ENCODE measurements at places on chromosomes 12 and 14.
A peak's percentile ranks its signal among the peaks of the same experiment; 100 is the strongest.

DNA sequence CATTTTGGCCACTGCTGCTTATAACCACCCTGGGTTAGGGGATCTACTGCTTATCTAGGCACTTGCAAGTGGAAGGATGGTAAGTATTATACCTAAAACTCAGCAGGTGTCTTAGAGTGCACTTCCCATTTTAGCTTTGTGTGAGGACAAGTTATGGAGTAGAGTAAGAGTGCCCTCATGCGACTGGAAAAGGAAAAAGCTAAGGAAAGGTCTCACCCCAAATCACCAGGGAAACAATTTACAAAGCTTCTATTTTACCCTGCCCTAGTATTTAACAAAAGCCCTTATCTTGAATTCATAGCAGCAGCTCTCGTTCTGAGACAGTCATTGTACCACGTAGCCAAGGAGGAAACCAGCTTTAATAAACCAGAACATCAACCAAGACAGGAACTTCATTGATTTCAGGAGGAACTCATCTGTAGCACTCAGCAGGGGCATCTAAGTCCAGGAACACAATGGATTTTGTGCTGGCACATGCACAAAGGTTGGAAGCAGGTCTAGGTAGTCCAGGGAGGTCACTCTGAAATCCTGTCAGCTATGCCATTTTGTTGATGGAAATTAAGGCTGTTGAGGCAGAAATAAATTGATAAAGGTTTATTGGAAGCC, 2.9 kb downstream of the RDH12 start:
- no peak for DNase-seq

- no peak for DNase-seq
Observed at GRCh38 chr14:32224737-32225377, 21.8 kb upstream of the RNU6-8 start.

DNA sequence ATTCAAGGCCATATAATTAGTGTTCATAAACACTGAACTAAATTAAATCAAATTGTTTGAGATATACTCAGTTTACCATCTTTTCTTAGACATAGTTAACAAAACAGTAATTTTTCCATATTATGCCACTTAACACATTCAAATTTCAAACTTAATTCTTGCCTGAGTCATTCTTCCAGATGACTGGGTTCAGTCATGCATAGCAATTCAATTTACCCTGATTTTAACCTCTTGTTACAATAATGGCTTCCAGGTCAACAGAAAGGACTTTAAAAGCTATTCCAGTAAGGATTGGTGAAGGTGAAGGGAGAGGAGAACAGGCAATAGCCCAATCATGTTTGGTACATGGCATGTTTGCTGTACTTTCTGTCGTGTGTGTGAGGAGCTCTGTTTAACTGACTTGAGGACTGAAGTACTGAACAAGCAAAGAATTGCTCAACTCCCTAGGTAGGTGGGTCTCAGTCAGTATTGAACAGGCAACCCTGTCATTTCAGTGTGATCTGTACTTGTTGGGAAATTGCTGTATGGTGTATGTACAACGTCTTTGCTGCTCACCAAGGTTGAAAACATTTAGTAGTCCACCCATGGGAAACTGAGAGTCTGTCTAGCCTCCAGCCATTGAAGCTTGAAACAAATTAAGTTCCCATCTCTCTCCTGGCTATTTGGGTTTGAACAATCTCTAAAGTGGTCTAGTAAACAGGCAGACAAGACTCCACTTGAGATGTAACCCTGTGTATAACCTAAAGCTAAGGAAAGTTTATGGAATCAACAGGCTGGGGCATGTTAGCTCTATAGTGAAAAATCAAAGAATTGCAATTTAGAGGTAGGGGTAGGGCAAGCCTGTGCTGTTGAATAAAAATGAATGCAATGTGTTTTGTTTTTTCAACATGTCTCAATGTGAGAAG, 327.2 kb downstream of the BTG1 start:
- no peak for DNase-seq

DNA sequence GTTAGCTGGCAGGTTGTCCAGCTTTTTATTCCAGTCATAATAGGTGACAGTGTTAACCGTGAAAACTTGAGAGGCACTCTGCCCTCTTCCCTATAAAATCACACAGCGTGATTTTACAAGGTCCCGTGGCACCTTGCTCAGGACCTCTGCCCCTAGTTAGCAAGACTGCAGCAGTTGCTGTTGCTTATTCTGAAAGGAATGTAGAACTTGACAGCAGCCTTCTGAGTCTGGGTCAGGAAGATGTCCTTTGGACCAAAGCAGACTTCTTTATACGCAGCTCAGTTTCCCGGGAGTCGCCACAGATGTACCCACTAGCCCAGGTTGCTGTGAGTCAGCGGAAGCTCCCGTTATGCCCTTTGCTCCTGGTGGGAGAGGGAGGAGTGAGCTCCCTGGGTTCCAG, 13.2 kb downstream of the PRKAB1 start:
- no peak for DNase-seq

GRCh38 chr12:54593135-54593534, 4.7 kb upstream of the PPP1R1A start:
- no peak for DNase-seq

GRCh38 chr12:28023156-28023887, 50.8 kb upstream of the PTHLH start:
- DNase-seq = no peak

DNA sequence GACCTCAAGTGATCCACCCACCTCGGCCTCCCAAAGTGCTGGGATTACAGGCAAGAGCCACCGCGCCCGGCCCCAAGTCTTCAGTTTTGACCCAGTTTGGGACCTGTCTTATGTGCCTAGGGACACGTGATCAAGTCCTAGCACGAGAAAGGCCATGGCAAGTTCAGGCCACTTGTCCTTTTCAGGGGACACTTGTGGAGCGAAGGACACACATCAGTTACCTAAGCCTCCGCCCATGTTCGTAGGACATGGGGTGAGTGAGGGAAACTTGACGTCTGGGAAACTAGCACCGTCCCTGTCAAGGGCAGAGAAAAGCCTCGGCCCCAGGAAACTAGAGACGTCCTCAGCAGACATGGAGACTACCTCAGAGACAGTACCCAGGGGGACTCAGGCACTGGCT, 60.7 kb downstream of the KDM2B start:
- DNase-seq = no peak

DNA sequence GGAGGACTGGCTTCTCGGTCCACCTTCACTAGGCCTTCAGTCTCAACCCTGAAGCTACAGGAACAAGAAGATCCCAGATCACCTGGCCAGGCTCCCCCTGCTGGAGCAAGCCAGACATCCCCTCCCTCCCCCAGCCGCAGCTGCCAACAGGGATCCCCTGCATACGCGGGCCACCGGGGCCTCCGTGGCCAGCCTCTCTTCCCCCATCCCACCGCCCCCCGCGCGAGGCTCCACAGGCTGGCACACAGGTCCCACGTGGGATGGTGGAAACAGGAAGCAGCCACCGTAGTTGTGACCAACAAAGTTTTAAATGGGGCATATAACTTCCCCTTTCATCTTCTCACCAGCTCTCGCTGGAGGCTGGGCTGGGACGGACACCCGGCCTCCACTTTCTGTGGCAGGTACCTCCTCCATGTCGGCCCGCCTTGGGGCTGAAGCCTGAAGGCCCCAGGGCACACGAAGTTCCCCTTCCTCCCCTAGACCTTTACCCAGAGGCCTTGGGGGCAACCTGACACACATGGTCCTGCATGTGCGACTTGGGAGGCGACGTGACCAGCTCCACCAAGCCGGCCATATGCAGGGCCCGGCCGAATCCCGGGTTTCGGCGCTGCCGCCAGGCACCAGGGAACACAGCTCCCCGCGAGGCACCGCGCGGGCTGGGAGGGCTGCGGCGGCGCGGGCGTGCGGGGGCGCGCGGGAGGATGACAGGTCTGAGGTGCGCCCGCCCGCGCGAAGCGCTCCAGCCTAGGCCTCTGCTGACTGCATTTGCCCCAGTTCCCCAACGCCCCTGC, 44.4 kb upstream of the PNMA1 start:
- peak; percentile 65 for DNase-seq

DNA sequence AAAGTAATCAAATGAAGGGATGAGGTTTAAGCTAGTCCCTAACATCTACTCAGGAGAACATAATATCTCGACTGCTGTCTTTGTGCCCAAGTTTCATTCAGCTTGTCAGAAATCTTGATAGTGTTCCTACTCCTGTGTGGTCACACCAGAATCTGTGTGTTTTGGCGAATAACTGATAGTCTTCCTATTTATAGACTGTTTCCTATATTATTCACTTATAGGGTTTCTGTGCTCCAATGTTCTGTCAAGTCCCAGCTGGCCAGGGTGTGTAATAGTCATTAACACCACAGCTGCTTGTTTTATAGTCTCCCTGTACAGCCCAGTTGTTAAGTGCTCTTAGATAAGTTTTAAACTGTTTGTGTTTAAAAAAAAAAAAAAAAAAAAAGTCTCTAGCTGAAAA, 45.9 kb downstream of the GPR135 start:
- no peak for DNase-seq

- no peak for DNase-seq
Observed at GRCh38 chr12:50401500-50402081, 906 bp downstream of the LARP4 start.

- DNase-seq = no peak
Observed at GRCh38 chr14:35339761-35340406, 47.7 kb downstream of the PSMA6 start.

DNA sequence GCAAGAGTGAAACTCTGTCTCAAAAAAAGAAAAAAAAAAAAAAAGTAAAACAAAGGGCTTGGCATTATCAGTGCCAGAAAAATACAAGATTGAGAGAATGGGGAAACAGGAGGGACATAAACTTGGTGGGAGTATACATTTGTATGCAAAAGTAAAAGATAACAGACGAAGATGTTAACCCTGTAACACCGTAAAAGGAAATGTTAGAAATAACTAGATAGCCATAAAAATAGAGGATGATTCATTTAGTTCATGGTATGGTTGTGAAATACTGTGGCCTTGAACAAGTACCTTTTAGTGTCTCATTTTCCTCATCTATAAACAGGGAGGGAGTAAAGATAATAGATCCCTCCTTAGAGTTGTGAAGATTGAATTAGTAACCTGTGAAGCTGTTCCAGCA, 33.3 kb downstream of the ATP2A2 start:
- DNase-seq = no peak

GRCh38 chr12:28180786-28181185, 9.5 kb upstream of the CCDC91 start:
- DNase-seq = no peak

- no peak for DNase-seq
Observed at GRCh38 chr14:101849640-101850039, 88.1 kb downstream of the PPP2R5C start.

DNA sequence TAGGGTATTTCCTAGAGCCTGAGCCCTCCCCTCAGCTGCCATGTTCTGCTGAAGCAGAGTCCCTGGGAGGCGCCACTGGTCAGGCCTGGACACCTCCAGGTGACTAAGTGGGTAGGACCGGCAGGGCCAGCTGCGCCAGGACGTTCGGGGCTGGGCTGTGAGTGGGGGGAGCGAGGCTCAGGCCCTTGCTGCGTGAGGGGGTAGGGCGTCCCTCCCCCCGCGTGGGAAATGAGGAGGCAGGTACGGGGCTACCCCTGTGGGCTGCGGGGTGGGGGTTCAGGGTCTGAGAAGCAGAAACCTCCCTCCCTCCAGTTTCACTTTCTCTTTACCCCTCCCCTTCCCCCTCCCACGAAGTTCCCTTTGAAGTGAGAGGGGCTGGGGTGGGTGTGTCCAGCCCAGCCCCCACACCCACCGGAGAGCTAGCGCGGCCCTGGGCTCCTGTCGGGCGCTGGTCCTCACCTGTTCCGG, 22.1 kb upstream of the KIF26A start:
- DNase-seq = peak; percentile 23

DNA sequence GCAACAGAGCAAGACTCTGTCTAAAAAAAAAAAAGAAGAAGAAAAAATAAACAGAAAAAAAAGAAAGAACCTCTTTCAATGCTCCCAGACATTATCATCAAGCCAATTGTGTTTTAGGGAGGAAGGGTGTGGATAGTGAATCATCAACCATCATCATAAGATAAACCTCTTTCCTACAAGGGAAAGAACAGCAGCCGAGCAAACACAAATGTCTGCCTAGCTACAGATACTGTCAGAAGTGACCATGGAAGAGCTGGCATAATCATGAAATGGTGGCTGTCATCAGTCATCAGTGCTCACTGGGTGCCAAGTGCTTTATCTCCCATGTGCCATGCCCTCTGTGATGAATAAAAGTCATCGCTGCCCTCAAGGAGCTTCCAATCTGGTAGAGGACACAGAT, 46.6 kb downstream of the SLC17A8 start:
- no peak for DNase-seq

DNA sequence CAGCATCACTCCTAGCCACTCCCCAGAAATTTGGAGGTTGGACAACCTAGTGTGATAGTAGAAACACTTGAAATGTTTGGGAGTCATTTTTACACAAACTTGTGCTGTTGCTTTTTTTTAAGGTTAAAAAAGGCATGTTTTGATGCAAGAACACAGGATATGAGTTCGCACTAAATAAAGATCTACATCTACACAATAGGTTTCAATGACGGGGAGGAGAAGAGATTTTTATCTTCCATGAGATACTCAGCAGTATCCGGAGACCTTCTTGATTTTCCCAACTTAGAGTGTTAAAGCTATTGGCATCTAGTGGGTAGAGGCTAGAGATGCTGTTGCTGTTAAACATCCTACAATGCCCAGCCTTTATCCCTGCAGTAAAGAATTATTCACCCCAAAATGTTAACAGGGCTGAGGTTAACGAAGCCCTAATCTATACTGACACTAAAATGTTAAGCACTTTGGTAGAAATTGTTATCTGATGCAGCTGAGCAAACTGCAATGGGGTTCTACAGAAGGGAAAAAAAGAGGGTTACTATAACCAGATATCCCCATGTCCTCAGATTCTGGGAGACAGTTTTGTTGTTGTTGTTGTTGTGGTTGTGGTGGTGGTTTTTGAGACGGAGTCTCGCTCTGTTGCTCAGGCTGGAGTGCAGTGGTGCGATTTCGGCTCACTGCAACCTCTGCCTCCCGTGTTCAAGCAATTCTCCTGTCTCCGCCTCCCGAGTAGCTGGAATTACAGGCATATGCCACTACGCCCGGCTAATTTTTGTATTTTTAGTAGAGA, 14.0 kb upstream of the PCNX1 start:
- no peak for DNase-seq

- DNase-seq = no peak
Observed at GRCh38 chr12:104478396-104479122, 21.8 kb downstream of the CHST11 start.

DNA sequence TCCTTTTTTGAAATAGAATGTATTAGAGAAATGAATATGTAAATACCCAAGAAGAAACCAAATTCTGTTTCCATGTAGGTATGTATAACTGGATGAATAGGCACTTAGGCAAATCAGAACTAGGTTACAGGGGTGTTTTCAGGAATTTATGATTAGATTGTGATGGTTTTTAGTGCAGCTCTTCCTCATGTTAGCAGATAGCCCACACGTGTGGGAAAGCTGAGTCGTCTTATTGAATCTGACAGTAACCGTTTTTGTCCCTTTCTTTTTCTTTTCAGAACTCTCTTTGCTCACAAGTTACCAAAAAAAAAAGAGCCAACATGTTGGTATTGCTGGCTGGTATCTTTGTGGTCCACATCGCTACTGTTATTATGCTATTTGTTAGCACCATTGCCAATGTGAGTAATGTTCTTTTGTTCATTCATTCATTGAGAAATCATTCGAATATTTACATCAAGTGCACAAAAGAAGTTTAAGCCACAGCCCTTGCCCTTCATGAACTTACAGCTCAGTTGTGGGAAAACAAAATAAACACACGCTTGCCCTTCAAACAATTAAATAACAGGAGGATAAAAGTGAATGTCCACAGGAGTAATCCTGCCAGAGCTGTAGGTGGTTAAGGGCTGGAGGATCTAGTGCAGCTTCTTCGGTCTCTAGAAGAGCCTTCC, 14.8 kb downstream of the EMP1 start:
- DNase-seq = no peak

Measured in activated CD4-positive, CD25-positive, alpha-beta regulatory T cell treated with anti-CD3 and anti-CD28 coated beads, Interleukin-2, amount 50 U/mL, for 72 hours (primary cell).